ENCODE measurements at places on chromosomes 12 and 14.

DNA sequence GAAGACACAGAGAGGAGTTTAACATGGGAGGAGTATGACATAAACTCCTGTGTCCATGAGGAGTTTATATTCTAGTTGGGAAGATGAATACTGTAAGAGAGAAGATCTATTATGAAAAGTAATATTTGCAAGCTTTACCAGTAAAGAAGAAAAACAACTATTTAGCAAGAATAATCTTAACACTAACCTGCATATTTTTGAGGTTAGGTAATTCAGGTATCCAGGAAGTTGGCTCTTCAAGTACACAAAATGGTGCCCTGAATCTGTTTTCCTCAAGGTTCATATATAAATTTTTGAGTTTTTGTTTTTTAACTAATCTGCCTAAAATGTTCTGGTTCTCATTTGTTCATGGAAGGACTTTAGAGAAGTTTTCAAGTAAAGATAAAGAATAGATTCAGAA, 33.9 kb upstream of the KCNMB4 start:
- no peak for DNase-seq

GRCh38 chr12:52053536-52054209, 2.4 kb downstream of the NR4A1 start:
- DNase-seq: no peak

DNA sequence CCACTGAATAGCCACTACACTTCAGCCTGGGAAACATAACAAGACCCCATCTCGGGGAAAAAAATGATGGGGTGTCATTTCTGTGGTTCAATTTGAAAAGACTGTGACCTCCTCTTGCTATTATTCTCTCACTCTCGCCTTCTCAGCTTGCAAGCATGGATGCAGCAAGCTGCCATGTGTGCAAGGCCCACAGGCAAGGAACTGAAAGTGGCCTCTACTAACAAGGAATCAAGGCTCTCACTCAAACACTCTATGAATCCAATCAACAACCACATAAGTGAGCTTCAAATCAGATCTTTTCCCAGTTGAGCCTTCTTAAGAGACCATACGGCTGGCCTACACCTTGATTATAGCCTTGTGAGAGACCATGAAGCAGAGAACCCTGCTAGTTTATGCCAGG, 17.9 kb upstream of the DHRS7 start:
- DNase-seq: no peak

- DNase-seq: no peak
Measured at GRCh38 chr12:41585784-41586183, 397.7 kb downstream of the PDZRN4 start.

GRCh38 chr12:106297681-106298080, 4.9 kb upstream of the TCP11L2 start:
- no peak for DNase-seq

DNA sequence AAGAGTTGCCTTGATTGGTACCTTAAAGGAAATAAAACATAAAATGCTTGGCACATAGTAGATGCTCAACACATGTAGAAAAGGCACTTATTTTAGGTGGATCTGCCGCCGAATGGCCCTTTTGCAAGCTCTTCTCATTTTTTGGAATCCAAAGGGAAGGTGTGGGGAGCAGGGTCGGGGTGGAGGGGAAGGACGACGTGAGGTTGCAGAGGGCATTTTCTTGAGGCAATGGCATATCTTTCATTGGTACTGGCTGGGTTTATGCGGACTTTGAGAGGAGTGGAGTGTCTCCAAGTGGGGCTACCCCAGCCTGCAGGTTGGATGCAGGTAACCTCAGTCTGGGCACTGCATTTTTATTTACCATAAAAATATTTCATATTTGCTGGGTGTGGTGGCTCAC, 8.1 kb downstream of the RTL1 start:
- no peak for DNase-seq

- no peak for DNase-seq
Measured at GRCh38 chr12:17661250-17661649, 428.7 kb downstream of the RERGL start.

DNA sequence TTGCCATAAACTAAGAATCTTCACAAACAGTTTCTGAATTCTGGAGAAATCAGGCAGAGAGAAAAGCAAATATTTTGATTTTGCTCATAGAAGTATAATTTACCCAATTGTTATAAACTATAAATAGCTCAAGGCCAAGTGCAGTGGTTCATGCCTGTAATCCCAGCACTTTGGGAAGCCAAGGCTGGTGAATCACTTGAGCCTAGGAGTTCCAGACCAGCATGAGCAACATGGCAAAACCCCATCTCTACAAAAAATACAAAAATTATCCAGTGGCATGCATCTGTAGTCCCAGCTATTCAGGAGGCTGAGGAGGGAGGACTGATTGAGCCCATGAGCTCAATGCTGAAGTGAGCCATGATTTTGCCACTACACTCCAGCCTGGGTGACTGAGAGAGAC, 19.6 kb upstream of the MMP19 start:
- no peak for DNase-seq

GRCh38 chr14:35699791-35700444, 109.2 kb downstream of the RALGAPA1 start:
- DNase-seq: no peak

DNA sequence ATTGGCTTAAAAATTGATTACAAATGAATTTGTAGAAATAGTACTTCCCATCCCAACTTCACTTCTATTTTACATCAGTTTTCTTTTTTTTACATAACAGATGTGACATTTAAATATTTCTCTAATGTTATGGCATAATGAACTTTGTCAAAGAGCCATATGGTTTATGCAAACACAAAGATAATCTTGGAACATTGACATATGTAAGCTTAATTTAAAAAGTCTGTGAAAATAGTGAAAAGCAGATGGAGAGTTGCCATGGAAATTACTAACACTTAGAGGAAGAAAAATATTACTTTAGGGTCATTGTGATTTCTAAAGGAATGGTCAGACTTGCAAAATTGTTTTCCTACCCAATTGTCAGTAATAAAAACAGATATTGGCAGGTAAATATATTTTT, 232.4 kb downstream of the AEBP2 start:
- DNase-seq: no peak

GRCh38 chr14:94681300-94682060, 69.3 kb downstream of the SERPINA3 start:
- DNase-seq: no peak

DNA sequence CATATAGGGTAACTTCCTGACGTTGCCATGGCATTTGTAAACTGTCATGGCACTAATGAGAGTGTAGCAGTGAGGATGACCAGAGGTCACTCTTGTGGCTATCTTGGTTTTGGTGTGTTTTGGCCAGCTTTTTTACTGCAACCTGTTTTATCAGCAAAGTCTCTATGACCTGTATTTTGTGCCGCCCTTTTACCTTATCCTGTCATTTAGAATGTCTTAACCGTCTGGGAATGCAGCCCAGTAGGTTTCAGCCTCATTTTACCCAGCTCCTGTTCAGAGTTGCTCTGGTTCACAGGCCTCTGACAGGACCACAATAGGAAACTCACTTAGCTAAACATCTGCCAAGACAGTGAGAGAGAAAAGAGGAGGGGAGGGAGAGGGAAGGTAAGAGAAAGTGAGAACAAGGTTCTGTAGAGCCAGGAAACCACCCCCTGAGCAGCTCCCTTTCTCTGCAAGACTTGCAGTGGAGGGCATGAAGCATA, 64.8 kb upstream of the PLEKHG3 start:
- no peak for DNase-seq

Measured in NCI-H1092 (cell line).